ENCODE measurements at places on chromosomes 6 and 20.

GRCh38 chr6:6317825-6318733, 2.4 kb downstream of the F13A1 start:
- no peak for DNase-seq

GRCh38 chr6:82364087-82365015, 734 bp downstream of the TPBG start:
- DNase-seq: peak; percentile 41

GRCh38 chr6:158468666-158469065, 91.2 kb upstream of the TMEM181 start:
- no peak for DNase-seq

- DNase-seq: no peak
Observed at GRCh38 chr6:147868427-147869190, 360.1 kb downstream of the SAMD5 start.

GRCh38 chr20:25033924-25034300, 24.0 kb downstream of the ACSS1 start:
- DNase-seq: no peak

- no peak for DNase-seq
Observed at GRCh38 chr20:3652221-3652620, 11.0 kb downstream of the GFRA4 start.

DNA sequence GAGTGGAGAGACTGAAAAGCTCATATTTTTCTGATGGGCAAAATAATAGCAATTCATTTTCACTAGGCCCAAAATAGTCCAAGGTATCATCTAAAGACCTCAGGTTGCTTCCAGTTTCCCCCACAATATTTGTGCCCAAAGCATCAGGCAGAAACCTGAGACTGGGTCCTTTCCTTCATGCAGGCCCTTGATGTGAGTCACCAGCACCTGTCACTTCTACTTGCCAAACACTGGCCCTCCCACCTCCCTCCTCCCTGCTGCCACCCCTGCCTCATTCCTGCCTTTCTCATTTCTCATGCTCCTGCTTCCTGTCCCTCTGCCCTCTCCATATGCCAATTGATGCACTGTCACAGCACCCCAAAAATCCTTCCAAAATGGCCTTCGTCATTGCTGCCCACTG, 230.4 kb upstream of the CST7 start:
- DNase-seq: no peak

GRCh38 chr6:145647602-145648001, 87.7 kb downstream of the EPM2A start:
- DNase-seq: no peak

DNA sequence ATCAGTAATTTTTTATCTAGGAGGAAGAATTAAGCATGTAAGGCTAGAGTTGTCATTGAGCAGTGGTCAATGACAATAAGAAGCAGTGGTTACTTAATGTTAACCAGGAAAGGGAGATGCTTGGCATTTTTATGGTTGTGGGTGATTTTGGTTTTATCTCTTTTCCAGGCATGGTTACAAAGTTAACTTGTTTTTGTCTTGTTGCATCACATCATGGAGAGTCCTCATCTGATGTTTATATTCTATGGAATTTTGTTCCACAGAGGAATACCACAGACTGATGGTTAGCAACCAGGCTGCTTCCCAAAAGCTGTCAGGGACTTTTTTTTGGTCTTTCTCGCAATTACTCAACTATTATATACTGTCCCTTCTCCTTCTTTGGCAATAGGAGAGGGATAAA, 32.7 kb downstream of the OPRM1 start:
- DNase-seq: no peak

DNA sequence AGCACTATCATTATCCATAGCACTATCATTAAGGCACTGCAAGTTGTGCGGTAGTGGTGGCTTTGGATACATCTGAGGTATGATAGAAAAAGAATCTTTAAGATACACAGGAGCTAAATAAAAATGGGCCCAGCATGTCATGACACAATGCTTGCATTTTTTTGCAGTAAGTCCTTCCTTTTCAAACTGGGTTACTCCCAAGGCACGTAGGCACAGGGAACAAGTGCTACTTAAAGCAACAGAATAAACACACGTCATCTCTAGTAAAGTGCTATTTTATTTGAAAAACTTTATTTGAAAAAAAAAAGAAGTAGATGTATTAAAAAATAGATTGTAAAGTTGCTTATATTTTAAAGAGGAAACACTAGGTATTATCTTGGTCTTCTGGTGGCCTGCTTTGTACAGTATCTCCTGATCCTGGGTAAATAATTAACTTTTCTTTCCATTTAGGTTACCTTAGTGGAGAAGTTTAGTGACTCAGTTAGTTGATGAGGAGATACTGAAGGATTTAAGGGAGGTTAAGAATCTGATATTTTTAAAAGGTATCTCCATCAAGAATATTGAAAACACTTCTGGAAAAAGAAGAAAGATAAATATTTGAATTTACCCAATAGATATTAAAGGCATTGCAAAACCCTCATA, 129.6 kb downstream of the EDN1 start:
- DNase-seq: no peak

- DNase-seq: no peak
Observed at GRCh38 chr6:26199773-26200764, 112.8 kb downstream of the HFE start.

DNA sequence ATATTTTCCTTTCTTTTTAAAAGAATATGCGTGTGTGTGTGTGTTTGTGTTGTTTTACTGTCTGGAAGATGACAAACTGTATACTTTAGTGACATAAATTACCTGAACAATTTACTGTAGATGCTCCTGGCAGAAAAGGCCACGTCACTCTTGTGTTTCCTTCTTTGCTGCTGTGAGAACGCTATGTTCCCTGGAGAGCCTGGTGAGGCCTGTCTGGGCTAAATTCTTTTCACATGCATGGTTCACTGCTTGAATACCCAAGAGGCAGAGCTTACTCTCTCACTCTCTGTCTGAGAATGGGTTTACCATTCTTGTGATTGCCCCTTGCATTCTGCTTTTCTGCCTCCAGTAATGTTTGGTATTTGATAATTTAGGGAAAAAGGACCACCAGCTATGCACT, 64.3 kb downstream of the EDN1 start:
- DNase-seq: no peak

DNA sequence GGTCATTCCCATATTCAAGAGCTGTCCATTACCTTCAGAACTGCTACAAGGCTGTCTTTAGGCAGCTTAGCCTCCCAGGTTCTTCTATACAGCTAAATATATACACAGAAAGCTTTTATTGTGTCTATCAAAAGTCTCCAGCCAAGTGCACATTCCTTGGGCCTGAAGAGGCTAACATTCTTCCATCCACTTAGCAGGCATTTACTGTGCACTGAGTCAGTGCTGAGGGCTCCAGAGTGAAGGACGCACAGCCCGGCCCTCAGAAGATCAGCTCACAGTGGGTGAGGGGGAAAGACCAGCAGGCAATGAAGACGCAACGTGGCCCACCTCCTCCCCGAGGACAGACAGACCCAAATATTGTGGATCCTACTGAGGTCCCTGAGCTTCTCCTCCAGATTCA, 569.9 kb downstream of the CDH26 start:
- DNase-seq: no peak

- DNase-seq: no peak
Observed at GRCh38 chr6:132023490-132023889, 72.3 kb upstream of the CCN2 start.
